Activated T-cell treated with anti-CD3 and anti-CD28 coated beads, Interleukin-2, amount 50 U/mL, for 72 hours (primary cell): ENCODE measurements at places on chromosomes 7 and 10. TPM values are rescaled to one million over a fixed set of nuclear protein-coding genes. Genes with fewer than 3 reads are reported as not detected.

Gene ZNF239
- 2.6 TPM for total RNA-seq

Gene PPRC1
- 42.6 TPM for total RNA-seq

- H3K4me3 ChIP-seq = no peak overlapping the region
- no peaks in the 10 kb centered on the region for H3K36me3 ChIP-seq
- no peak overlapping the region for H3K27ac ChIP-seq
- no peak for DNase-seq
- H3K4me1 ChIP-seq = peaks cover 8% of the 10 kb centered on the region
These were observed 129.8 kb downstream of the DIP2C start for GRCh38 chr10:559767-560047.

DNA sequence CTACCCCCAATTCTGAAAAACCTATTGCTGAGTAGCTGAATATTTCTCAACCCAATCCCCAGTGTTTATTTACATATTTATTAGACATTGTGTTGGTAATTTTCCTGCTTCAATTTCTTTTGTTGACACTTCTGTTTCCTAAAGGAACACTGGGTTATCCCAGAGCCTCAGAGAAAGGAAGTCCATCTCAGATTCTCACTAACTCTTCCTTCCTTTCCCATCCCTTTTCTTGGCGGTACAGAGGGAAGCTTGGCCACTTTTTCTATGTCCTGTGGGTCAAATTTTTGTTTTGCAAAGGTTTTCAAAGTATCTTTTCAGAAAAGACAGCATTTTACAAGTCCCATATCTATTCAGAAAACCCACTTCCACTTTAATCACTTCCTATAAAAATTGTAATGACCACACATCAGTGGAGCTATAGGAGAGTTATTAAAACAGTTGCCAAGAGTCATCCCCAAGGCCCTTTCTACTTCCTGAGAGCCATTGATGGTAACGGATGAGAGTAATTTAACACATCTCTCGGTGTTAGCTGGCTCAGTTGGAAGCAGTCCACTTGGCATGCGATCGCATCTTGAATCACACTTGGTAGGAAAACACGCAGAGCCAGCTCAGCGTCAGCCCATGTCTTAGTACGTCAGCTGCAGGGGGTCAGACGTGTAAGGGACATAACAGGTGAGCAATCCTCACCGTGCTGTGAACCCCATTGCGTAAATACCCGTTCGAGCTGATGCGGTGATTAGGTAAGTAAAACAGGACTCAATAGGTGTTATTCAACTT, 231.1 kb upstream of the ADARB2 start:
- H3K4me3 ChIP-seq = no peak overlapping the region
- no peaks in the 10 kb centered on the region for H3K36me3 ChIP-seq
- H3K27ac ChIP-seq = no peak overlapping the region
- no peak for DNase-seq
- no peaks in the 10 kb centered on the region for H3K27me3 ChIP-seq

Gene CASP7
- 18.5 TPM for total RNA-seq

DNA sequence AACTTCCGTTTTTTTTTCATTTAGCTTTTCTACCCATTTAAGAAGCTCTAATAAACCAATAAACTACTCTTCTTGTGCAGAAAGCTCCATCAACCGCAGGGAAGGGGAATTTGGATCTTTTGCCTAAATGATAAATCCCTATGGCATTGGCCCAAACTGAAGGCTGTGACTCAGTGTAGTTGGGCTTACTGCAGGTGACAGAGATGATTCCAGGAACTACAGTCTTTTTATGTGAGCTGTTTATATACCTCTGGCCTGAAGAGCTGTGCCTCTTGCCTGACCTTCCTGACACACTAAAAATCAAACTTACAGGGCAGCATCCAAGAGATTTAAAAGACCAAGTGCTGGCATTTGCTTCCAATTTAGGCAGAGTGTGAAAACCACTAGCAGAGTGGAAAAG, 25.2 kb downstream of the ABCB1 start:
- H3K4me3 ChIP-seq = no peak overlapping the region
- DNase-seq = no peak
- peaks cover 12% of the 10 kb centered on the region for H3K4me1 ChIP-seq

- H3K4me3 ChIP-seq = no peak overlapping the region
- no peaks in the 10 kb centered on the region for H3K36me3 ChIP-seq
- DNase-seq = no peak
These were observed 99.2 kb downstream of the SLIT1 start for GRCh38 chr10:97086530-97086929.

- peak overlapping the region; percentile 73 for H3K27ac ChIP-seq
- DNase-seq = peak; percentile 8
- H3K27me3 ChIP-seq = no peaks in the 10 kb centered on the region
- peaks cover 6% of the 10 kb centered on the region for H3K36me3 ChIP-seq
These were observed 26.9 kb downstream of the CCDC6 start for GRCh38 chr10:59879363-59879913.

- no peak overlapping the region for H3K27ac ChIP-seq
- H3K4me3 ChIP-seq = no peak overlapping the region
- no peaks in the 10 kb centered on the region for H3K36me3 ChIP-seq
- H3K27me3 ChIP-seq = peaks cover 10% of the 10 kb centered on the region
- no peak for DNase-seq
- no peaks in the 10 kb centered on the region for H3K4me1 ChIP-seq
These were observed 123.8 kb upstream of the SLC26A5 start for GRCh38 chr7:103569621-103570305.
